GM23248 (cell line): ENCODE measurements at places on chromosomes 11 and 22. TPM values are rescaled to one million over a fixed set of nuclear protein-coding genes. Genes with fewer than 3 reads are reported as not detected.
A peak's percentile ranks its signal among the peaks of the same experiment; 100 is the strongest.

Gene CHEK2
- 12.2 and 22.0 TPM in 2 replicates for total RNA-seq

GRCh38 chr11:122721964-122722266 is 66.4 kb downstream of the UBASH3B start:
- peak; percentile 77 for DNase-seq

DNA sequence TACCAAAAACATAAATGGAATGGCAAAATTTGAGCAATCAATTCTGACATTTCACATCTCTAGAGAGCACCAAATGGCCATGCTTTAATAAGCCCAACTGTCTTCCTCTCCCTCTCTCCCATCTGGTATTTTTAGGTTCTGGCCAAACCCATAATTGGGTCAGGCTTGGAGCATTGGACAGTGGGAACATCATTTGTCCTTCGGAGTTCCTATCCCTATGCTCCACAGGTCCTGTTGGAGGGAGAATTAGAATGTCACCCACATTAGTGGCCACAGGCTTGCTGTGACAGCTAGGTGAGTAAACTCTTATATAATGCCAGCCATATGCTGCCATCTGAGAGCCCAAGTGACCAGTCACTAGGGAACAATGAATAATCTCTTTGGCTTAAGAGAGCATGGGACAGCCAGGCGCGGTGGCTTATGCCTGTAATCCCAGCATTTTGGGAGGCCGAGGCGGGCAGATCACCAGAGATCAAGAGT is 251.0 kb upstream of the CCDC90B start:
- no peak for DNase-seq

- no peak for DNase-seq
These were observed 100.6 kb upstream of the CD44 start for GRCh38 chr11:35038211-35038928.

DNA sequence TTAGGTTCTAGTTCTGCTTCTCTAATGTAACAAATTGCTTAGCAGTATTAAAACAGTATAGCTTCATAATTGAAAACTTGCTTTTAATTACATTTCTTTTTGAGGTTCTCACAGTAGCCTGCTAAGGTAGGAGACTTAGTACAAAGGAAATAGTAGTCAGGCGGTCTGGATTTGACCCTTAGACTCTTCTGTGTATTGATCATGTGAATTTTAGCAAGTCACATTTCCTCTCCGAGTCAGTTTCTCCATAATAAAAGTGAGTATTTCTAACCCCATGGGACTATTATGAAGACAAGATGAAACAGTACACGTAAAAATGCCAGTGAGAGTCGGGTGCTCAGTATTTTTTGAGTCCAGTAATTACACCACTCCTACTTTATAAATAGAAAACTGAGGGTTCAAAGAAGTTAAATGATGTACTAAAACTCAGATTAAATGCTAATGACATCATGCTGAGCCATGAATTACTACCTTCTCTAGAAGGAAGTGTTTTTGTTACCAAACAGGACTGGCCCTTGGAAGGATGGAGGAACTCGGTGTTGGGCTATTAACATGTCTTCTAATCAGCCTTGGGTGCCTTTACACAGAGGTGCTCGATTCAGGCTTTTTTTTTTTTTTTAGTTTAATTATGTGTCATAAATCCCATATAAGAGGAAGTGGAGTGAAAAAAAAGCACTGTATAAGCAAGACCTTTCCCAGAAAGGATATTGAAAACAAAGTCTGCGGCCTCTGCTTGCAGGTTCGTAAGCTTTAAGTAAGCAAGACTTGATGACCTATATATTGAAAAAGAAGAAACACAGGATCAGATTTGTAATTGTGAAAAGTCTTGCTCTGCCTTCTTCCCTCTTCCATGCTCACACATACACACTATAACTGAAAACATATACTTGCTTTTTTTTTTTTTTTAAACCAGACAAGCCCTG is 109.0 kb downstream of the EMSY start:
- DNase-seq: no peak
